ENCODE measurements at places on chromosomes 2 and 18.

DNA sequence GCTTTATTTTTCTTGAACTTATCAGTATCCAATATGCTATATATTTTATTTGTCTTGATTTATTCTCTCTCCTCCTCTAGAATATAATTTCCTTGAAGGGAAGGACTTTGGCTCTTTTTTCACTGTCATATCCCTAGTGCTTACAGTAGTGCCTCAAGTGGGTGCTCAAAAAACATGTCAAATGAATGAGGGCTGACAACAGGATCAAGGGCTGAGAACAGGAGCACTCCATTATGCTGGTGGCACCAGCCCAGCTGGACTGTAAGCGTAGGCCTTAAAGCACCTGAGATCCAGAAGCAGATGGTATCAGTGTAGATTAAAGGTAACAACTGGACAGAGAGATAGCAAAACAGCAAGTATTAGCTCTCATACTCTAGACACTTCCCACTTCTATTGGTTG is 46.3 kb downstream of the PMS1 start:
- DNase-seq, result no peak

DNA sequence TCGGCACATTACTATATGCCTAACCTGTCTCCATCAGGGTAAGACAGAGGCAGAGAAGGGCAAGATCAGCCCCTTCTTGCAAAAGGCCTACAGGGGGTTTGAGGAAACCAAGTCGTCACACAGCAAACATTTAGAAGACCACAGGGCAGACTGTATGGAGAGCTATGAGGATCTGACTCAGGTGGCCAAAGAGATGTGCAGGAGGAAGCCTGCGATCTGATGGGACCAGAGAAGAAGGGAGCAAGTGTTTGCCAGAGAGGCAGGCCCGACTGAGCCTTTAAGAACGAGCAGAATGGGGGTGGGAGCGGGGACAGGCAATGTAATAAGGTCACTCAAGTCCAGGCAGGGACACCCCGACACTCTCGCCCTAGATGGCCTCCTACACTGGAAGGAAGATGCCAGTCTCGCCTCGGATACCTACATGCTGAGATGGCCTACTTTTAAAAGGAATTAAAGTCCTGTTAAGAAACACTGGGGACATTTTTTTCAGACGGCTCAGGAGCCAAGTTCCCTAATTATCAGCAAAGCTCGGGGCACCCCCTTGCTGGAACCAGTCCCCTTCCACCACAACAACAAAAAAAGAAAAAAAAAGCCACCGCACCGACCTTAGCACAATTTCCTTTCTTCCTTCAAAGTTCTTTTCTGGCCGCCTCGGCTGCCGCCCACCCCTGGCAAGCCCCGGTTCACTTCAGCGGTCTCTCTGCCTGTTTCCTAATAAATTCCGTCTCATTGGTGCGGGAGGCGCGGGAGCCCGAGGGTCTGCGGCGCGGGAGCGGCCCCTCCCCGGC is 1.5 kb downstream of the SFXN5 start:
- DNase-seq, result no peak

- no peak for DNase-seq
Observed at GRCh38 chr2:221372159-221372884, 199.8 kb downstream of the EPHA4 start.

- no peak for DNase-seq
Observed at GRCh38 chr2:71891155-71891554, 256.5 kb downstream of the CYP26B1 start.

- no peak for DNase-seq
Observed at GRCh38 chr18:68642003-68642402, 72.9 kb downstream of the TMX3 start.

DNA sequence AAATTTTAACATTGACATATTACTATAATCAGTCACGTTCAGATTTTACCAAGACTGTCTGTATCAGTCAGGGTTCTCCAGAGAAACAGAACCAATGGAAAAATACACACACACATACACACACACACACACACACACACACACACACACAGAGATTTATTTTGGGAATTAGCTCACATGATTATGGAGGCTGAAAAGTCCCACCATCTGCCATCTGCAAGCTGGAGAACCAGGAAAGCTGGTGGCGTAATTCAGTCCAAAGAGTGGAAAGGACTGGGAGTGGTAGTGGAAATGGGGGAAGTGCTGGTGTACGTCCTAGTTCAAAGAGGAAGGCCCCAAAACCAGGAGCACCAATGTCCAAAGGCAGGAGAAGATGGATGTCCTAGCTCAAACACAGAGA is 166.4 kb downstream of the AKAIN1 start:
- no peak for DNase-seq

DNA sequence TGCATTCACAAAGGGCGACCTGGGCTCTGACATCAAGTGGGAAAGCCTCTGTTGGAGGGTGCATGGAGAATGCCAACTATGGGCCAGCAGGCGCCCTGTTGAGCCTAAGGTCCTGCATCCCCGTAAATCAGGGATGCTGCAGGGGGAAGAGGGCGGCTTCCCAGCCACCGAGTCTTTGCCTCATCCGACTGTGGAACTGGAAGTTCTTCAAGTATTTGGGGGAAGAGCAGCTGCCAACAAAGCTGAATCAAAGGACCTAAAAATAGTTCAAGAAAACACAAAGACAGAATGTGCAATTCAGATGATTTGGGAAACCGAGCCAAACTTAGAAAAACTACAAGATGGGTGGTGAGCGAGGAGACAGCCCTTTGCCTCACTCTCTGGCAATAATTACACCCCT is 281.1 kb upstream of the MGAT5 start:
- peak; percentile 63 for DNase-seq

DNA sequence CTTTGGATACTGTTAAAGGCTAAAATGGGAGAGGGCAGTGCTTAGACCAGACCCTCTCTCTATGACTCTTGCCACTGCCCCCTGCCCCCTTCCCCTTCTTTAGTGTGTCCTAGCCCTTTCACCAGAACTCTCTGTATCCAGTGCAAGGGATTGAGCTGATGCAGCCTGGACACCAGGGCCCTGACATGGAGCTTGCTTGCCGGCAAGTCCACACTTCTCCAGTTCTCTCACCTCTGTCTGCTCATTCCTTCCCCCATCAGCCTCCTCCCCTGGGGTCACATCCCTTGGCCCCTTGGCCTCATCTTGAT is 1.5 kb upstream of the WNT6 start:
- DNase-seq, result no peak

DNA sequence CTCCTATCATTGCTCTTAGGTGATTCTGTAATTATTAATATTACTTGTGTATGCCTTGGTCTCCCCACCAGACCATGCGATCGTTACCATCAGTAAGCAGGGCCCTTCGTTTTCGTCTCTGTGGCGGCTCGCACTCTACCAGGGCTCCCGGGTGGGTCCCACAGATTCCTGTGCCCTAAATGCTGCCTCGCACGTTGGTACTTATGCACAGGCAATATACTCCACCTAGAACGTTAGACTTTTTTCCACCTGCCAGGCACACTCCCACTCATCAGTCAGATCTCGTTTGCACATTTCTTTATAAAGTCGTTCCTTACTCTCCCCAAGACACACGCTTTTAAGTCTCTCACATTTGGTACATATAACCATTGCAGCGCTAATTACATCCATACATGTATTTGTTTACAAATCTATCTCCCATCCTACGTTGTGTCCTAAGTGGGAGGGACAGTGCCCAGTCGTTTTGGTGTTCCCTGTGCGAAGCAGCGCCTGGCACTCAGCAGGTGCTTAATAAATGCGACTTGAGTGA is 901 bp downstream of the FEZ2 start:
- DNase-seq, result no peak

GRCh38 chr2:13056259-13056843 is 339.6 kb downstream of the TRIB2 start:
- peak; percentile 28 for DNase-seq

GRCh38 chr2:42794271-42795046 is 2.1 kb upstream of the HAAO start:
- DNase-seq, result peak; percentile 36

GRCh38 chr2:219777388-219777787 is 150.0 kb downstream of the SLC4A3 start:
- no peak for DNase-seq

GRCh38 chr18:62030091-62030985 is 137.5 kb upstream of the RNF152 start:
- peak; percentile 59 for DNase-seq

DNA sequence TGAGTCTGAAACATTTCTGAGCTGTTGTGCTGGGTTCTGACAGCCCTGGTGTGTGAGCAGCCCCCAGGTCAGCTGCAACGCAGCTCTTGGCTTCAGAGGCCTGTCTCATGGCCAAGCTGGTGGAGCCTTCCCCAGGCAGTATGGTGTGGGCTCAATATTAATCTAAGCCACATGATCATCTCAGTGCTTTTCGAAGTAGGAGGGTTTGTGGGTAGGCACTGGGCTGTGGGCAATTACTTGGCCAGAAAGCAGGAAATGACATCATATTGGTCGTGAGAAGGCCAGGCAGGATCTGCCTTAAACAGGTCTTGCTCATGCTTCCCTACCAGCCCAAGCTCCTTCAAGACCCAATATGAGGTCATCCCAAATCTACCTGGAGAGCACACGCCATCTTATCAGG is 26.9 kb downstream of the LOXHD1 start:
- DNase-seq, result no peak

GRCh38 chr2:197846777-197847176 is 42.4 kb downstream of the PLCL1 start:
- peak; percentile 57 for DNase-seq

DNA sequence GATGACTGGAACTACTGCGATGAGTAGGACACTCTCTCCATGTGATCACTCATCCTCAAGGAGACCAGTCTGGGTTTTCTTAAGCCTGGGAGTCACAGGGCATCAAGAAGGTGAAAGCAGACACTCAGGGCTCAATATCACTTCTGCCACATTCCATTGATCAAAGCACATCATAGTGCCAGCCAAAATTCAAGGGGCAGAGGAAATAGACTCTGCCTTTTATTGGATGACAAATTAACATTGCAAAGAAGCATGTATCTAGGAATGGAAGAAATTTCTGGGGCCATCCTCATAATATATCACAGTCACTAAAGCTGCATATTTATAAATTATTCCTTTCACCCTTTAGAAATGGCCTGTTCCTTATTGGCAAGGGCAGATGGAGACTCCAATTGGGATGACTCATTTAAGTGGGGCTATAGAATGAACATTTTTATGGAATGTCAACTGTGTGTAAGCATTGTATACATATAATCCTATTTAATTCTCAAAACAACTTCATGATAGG is 114.8 kb upstream of the CDC42EP3 start:
- DNase-seq, result peak; percentile 47

GRCh38 chr18:27188309-27188708 is 3.2 kb upstream of the CHST9 start:
- DNase-seq, result no peak

- no peak for DNase-seq
Observed at GRCh38 chr2:176768185-176768584, 444.4 kb upstream of the HNRNPA3 start.

DNA sequence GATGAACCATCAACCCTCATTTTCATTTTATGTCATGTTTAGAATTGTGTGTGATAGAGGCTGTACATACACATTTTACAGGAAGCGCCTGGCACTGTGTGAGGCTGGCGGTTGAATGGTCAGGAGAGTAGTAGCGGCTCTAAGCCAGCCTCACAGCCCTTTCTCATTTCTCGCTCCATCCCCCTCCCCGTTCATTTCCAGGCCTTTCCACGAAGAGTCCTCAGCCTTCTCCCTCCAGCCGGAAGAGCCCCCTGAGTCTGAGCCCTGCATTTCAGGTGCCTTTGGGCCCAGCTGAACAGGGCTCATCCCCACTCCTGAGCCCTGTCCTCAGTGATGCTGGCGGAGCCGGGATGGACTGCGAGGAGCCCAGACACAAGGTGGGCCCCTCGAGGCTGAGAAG is 51.8 kb downstream of the STK25 start:
- no peak for DNase-seq

GRCh38 chr18:75635096-75635495 is 207.6 kb upstream of the SMIM21 start:
- no peak for DNase-seq

- peak; percentile 92 for DNase-seq
Observed at GRCh38 chr2:12774395-12774727, 57.6 kb downstream of the TRIB2 start.

GRCh38 chr2:111667542-111668273 is 216.3 kb downstream of the ANAPC1 start:
- peak; percentile 84 for DNase-seq

DNA sequence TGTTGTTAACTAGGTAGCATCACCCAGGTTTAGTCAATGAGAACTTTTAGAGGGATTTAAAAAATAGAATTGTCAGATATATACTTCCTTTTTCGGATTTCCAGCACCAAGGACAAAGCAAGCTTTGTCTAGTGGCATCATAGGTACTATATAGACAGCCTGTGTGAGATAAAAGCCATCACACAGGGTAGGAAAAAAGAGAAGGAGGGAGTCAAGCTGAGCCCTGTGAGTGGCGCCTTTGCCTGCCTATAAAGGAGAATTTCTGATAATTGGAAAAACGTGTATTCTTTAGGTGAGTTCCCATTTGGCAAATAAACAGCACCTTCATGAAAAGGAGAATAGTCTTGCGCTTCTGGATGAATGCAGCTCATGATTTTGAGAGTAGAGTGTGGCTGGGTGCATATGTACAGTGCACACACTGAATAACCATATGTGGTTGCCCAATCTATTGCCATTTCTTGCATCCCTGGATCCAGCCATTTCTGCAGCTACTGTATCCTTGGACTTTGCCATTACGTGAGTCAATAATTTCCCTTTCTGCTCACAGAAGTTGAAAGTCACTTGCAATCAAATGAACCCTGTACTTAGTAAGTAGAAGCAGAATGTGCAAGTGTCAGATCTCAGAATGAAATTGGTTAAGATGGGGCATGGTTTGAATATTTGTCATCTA is 559.9 kb upstream of the MEX3C start:
- DNase-seq, result no peak

DNA sequence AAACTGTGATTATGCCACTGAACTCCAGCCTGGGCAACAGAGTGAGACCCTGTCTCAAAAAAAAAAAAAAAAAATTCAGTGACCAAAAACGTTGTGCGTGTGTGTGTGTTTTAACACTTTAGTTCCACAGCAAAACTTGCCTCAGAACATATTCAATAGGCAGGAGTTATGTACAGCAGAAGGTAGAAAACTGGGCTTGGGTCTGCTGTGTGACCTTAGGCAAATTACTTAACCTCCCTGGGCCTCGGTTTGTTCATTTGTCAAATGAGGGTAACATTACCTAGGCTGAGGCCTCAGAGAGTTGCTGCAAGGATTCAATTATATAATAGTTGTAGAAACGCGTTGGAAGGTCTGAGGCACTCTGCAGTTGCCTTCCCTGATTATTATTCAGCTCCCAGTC is 10.3 kb upstream of the SCG2 start:
- no peak for DNase-seq

- no peak for DNase-seq
Observed at GRCh38 chr2:147491506-147491905, 353.3 kb upstream of the ACVR2A start.

GRCh38 chr2:225070811-225071210 is 28.5 kb upstream of the DOCK10 start:
- no peak for DNase-seq

Measured in fibroblast of skin of scalp (primary cell).